ENCODE measurements at places on chromosomes 12 and 14.

DNA sequence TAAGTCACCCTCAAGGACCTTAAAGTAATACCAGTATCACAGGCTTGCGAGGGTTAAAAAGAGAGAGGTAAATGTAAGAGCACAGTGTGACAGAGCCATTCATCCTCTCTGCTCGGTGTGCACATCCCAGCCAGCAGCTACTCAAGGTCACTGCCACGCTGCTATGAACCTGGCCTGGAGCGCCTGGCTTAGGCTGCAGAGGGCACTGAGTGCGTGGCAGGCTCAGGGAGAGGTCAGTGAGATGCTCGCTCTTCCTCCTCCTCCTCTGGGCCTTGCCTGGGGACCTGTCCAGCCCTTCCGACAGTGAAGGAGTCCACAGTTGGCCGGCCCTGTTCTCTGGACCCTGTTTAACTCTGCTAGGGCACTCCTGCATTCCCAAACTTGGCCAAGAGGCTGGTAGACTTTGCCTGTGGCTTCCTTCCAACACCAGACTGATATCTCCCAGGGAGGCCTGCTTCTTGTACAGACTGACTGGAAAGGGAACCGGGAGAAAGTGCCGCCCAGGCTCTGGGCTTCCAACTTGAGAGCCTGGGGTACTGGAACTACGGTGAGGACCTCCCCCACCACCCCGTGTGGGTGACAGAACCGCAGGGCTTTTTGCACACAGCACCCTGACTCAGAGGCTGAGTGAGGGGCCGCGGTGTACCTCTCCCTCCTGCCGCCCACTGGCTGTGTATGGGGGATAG is 62.6 kb upstream of the CORO1C start:
- no peak for DNase-seq

DNA sequence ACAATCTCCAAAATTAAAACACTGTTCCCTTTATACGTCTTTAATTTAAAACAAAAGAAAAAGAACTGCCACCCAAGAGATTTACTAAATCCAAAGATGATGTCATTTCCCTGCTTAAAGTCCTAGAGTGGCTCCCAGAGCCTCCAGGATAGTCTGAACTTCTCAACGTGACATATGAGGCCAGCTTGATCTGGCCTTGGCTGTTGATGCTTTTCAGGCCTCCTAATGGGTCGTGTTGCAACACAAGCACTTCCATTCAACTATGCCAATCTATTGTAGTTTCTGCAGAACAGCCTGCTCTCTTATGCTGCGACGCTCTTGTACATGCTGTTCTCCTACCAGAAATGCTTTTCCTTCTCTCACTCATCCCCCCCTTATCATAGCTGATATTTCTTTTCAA is 35.7 kb downstream of the LGR5 start:
- DNase-seq, result no peak

- DNase-seq, result no peak
These were observed 49.9 kb upstream of the FBXO21 start for GRCh38 chr12:117240081-117240755.

GRCh38 chr12:121064116-121064515 is 25.1 kb upstream of the OASL start:
- DNase-seq, result no peak

DNA sequence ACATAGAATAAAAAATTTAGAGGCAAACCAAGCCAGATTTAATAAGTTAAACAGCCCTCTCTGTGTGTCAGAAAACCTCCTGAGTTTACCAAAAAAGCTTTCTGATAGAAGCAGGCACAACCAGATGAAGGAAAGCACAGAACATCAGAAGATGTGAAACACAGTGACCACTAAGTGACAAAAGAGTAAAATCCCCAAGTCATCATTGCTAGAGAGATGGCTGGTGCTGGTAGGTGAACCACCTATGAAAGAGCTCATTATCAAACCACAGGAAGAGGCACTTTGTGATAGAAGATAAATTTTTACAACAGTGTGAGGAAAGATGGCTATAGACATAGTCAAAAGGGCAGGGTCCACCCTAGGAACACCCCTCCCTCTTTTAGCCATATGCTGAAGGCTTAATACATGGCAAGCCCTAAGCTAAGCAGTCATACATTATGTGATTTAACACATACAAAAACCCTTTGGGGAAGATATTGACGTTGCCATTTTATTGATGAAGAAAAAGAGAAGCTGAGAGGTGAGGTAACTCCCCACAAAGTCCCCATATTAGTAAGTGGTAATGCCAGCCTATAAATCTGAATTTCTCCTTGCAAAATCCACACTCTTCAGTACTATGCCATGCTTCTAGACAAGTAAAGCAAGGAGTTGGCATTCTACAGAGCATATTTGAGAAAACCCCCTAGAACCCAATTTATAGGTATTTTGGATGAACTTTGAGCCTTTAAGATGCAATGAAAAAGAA is 449.9 kb downstream of the LRIG3 start:
- no peak for DNase-seq

GRCh38 chr12:143964-144649 is 69.8 kb downstream of the SLC6A12 start:
- DNase-seq, result peak; percentile 54

GRCh38 chr12:47397664-47398281 is 308.1 kb downstream of the RPAP3 start:
- no peak for DNase-seq

DNA sequence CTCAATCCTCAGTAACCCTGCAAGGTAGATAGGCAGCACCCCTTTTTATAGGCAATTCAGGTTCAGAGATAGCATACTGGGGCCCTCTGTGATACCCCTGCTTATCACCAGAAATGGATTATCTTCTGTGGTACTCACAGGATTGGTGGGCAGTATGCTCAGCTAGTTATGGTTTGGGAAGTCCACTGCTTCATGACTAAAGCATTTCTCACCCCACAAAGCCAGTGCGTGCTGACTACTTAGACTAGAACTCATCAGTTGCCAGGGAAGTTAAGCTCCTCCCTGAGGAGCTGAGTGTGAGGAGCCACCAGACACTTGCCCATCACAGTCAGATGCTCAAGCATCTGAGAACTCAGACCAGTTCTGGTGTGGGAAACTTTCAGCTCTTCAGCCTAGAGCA is 76.3 kb downstream of the SCAF11 start:
- peak; percentile 53 for DNase-seq

GRCh38 chr14:77903221-77903620 is 103.3 kb downstream of the ADCK1 start:
- peak; percentile 90 for DNase-seq

GRCh38 chr14:91371990-91372375 is 45.6 kb downstream of the CCDC88C start:
- no peak for DNase-seq

DNA sequence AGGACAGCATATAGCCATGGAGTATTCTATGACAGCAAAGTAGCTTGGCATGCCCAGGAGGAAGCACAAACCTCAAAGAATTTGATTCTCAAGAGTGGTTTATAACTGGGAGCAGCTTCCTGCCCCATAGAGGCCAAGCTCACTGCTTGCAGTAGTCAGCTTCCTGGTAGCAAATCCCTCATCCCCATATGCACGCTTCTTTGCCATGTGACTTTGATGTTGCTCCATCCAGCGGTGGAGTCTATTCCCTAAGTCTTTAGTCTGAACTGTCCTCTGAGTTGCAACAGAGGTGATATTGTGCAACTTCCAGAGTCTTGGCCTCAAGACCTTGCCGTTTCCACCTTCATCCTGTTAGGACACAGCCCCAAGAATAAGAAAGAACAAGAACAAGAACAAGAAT is 996.8 kb upstream of the TMEM132C start:
- no peak for DNase-seq

GRCh38 chr12:4011597-4011996 is 138.4 kb upstream of the PARP11 start:
- DNase-seq, result no peak

GRCh38 chr12:112905451-112906089 is 1.2 kb upstream of the OAS1 start:
- no peak for DNase-seq

- DNase-seq, result no peak
These were observed 626 bp downstream of the TXNDC16 start for GRCh38 chr14:52551696-52552062.

- DNase-seq, result no peak
These were observed 666 bp downstream of the FMNL3 start for GRCh38 chr12:49706351-49707127.

- DNase-seq, result no peak
These were observed 57.6 kb upstream of the DDX11 start for GRCh38 chr12:31016057-31016456.

DNA sequence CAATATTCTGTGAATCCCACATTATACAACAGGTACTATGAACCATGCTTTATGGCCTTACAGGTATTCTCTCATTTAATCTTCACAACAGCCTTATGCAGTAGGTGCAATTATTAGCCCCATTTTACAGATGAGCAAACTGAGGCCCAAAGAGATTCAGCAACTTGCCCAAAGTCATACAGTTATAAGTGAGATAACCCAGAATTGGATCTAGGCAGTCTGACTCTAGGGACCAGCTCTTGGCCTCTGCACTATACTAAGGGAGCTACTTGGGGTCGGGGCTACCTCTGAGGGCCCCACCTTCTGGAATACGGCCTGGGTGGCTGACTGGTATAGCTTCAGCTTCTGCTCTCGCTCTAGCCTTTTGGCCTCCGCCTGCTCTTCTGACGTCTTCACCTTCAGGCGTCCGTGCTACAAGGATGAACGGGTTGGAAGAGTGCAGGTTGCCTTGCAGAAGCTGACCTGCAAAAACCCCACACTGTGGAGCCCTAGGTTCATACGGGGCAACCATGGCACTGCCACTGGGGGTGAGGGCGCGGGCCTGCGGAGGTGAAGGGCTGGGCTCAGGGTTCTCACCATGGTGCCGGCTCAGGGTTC is 762 bp downstream of the RABGGTA start:
- DNase-seq, result no peak

- DNase-seq, result peak; percentile 77
These were observed 3.0 kb upstream of the CORO1C start for GRCh38 chr12:108734200-108734906.

DNA sequence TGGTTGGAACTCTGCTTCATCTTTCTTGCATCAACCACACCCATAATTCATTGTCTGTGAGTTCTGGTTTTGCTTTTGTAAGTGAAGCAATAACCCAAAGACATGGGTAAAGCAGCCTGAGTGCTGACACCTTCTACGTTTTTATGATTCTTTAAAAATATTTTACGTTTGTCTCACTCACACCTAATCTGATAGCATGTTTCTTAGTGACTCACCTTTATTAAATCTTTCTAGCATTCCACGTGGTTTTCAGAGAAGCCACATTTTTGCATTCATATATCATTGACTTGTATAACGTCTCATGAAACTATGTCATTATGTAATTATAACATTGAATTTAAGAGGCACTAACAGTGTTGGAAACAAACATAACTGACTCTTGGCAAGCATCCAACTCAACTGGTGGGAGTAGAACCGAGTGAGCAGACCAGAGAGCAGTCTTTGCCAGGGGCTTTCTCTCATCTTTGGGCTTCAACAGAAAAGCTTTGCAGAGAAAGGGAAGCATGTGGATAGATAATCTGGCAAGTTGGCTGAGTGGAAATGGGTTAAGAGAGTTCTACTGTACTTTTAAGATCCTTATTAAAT is 118.8 kb downstream of the TPH2 start:
- DNase-seq, result peak; percentile 20

- DNase-seq, result peak; percentile 56
These were observed 25.4 kb downstream of the ZBTB42 start for GRCh38 chr14:104826189-104826860.

DNA sequence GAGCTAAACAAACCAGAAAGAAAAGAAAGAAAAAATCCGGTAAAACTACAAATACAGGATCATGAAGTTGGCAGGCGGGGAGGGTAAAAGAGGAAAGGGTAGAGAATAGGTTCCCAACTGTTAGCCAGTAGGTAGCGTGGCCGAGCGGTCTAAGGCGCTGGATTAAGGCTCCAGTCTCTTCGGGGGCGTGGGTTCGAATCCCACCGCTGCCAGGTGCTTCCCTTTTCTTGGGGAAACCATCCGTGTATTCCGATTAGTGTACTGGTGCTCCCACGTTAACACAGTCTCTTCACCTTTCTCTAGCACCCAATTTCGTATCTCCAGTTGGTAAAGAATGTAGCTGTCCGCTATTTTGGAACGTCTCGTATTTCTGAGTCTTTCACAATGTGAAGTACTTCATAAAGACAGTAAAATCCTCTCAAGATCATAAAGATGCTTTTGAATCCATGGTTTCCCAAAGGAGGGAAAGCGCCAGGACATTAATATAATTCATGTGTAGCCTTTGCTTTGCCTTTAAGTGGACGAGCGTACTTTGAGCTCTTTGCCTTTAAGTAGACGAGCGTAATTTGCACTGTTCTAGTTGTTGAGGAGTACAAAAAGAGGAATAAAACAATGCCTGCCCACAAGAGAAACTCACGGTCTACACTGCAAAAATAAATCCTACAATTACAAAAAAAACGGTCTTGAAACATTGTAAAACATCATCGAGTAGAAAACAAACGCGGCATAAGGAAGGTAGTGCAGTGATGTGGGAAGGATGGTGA is 19.0 kb upstream of the RNASE12 start:
- DNase-seq, result peak; percentile 64

DNA sequence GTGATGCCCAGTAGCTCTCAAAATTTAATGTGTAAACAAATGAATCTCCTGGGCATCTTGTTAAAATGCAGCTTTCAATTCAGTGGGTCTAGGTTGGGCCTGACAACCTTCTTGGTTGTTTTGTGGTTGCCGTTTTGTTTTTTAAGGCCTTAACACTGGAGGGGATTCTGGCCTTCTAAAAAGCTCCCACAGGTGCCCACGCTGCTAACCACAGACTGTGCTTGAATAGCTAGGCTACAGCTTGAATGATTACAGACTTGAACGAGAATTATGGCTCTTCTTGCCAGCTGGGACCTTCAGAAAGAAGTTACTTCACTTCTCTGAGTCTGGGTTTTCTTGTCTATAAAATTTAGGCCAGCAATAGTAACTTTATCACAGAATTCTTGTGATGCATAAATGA is 1.3 kb upstream of the FLVCR2 start:
- DNase-seq, result no peak

GRCh38 chr12:13887779-13888388 is 93.5 kb downstream of the GRIN2B start:
- no peak for DNase-seq

- DNase-seq, result no peak
These were observed 15.5 kb upstream of the PAPOLA start for GRCh38 chr14:96486705-96487104.

DNA sequence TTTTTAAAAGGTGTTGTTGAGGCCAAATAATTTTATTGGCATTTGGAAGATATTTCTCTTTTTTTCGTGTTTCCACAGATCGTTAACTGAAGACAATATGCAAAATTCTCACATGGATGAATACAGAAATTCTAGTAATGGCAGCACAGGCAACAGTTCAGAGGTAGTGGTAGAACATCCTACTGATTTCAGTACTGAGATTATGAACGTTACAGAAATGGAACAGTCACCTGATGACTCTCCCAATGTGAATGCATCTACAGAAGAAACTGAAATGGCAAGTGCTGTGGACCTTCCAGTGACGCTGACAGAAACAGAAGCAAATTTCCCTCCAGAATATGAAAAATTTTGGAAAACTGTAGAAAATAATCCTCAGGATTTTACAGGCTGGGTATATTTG is 11.2 kb downstream of the PRPF39 start:
- DNase-seq, result no peak

GRCh38 chr14:103132381-103133209 is 9.3 kb downstream of the TNFAIP2 start:
- DNase-seq, result no peak

Measured in fibroblast of skin of left quadriceps (primary cell).